Stimulated activated CD8-positive, alpha-beta memory T cell treated with anti-CD3 and anti-CD28 coated beads, Interleukin-15, amount 100 ng/mL, for 1 hour (primary cell): ENCODE measurements at places on chromosomes 2 and 18.

GRCh38 chr2:24509840-24510239 is 18.8 kb downstream of the NCOA1 start:
- DNase-seq, result no peak

- DNase-seq, result no peak
These were observed 43.9 kb downstream of the LBH start for GRCh38 chr2:30275256-30275655.

- no peak for DNase-seq
These were observed 218.6 kb downstream of the SH3RF3 start for GRCh38 chr2:109347626-109348025.

GRCh38 chr18:26550998-26551694 is 2.8 kb upstream of the KCTD1 start:
- no peak for DNase-seq

DNA sequence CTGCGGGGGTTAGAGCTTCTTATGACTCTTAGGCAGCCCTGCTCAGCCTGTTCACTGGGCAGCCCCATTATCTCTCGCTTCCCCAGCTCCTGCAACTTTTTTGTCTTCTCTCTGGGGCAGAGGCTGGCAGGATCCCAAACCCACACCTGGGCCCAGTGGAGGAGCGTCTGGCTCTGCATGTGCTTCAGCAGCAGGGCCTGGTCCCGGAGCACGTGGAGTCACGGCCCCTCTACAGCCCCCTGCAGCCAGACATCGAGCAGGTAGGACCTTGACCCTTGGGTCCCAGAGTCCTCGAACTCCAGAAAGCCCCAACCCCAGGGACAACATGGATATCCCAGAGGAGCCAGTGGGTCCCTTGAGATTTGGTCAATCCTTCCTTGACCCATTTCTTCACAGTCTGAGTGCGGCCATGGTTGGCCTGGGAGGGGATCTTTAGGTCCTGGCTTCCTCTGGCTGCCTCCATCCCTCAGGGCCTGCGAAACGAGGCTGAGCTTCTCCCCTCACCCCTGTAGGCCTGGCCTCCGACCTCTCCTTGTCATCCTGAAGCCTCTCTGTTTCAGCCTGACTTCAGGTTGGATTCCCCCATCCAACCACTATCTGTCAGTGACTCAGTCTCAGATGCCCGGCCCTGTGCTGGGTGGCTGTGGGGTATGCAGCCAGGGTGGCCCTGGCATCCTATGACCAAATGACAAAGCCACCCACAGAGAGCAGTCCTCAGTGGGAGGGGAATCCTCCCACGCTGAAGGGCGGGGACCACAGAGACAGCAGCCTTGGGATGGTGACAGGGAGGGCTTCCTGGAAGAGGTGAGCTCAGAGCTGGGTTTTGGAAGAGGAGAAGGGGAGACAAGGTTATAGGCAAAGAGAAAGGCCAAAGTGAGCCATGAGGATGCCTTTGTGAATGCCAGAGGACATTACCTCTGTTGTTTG is 214.2 kb downstream of the DYSF start:
- no peak for DNase-seq

- no peak for DNase-seq
These were observed 796 bp downstream of the AOX1 start for GRCh38 chr2:200586644-200586975.
